ENCODE measurements at places on chromosomes 3 and 15. TPM values are rescaled to one million over a fixed set of nuclear protein-coding genes. Genes with fewer than 3 reads are reported as not detected.
A peak's percentile ranks its signal among the peaks of the same experiment; 100 is the strongest.

Gene ATP13A3
- polyA plus RNA-seq = 47.1 TPM

GRCh38 chr15:83886321-83886720 lies 232.4 kb downstream of the ADAMTSL3 start:
- DNase-seq = no peak

- DNase-seq = no peak
Observed at GRCh38 chr15:36401586-36401966, 177.8 kb upstream of the CDIN1 start.

- DNase-seq = no peak
Observed at GRCh38 chr3:57004229-57004628, 56.2 kb upstream of the SPATA12 start.

- DNase-seq = peak; percentile 37
Observed at GRCh38 chr15:77944002-77944867, 133.3 kb downstream of the TBC1D2B start.

DNA sequence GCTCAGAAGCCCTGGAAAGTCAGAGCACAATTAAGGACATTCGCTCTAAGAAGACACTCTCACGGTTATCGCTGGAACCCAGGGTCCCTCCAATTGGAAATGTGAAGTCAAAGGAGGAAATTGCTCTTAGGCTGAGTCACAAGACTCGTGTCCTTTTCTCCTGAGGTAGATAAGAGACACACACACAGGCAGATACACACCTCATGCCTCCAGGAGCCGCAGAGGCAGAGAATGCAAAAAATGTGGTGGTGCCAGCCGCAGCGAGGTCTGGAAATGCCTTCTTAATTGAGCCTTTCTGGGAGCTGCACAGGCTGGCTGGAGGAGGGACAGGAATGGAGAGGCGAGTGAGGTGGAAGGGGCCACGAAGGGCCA lies 189.3 kb downstream of the OPA1 start:
- no peak for DNase-seq

Gene GOLGA8R
- 1.1 TPM for polyA plus RNA-seq

Measured in BJ (cell line).